ENCODE measurements at places on chromosomes 2 and 18.

DNA sequence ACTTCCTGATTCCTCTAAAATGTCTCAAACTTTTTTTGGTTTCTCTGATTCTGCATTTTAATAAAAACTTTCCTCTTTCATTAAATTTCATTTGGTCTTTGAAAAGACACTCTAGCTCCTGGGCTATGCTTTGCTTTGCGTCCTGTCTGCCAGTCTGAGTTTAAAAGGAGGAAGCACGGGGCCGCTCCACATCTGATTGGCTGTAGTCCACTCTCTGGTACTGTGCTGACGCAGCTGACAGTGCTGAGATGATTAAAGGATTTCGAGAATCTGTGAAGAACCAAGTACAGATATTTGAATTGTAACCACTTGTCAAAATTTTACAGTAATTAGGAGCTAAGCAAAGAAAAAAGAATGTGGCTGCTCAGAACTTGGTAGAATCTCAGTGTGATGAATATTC, 199.6 kb upstream of the HNMT start:
- DNase-seq, result no peak

- DNase-seq, result no peak
These were observed 491.2 kb upstream of the HS6ST1 start for GRCh38 chr2:128809880-128810279.

DNA sequence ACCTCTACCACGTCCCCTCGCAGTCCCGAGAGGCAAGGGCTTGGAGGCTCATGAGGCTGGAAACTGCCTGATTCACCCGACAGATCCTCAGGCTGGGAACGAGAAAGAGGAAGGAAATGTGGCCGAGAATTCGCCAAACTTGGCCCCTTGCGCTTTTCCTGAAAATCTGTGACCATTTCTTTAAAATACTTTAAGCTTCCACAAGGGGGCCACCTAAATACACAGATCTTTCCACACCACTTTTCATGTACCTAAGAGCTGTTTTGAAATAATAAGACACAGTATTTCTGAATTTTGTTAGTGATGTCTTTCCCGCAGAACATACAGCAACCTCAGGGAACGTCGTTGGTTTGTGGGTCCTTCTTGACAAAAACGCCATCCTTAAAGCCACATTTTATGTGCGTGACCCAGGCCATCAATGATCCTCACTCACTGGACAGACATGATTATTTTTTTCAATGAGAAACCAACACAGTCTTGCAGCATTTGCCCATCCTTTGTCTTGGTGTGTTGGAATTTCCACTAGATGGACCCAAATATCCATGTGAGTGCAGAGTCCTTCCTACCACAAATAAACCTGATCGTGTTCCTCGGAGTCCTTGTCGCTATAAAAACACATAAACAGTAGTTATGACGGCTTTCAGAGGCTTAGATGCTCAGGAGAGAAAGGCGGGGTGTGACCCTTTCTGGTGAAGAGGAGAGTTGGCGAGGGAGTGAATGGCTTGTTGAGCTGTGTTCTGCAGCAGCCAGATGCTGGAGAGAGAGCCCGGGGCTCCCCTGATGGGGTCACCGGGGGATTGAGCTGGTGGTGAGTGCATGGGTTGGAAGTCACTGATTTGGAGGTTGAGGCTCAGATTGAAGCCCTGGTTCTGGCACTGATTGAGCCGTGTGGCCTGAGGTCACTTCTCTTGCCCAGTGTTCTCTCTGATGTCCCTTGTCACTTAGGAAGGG, 25.0 kb downstream of the DCDC2C start:
- DNase-seq, result no peak

GRCh38 chr2:159124931-159125467, 156.6 kb downstream of the TANC1 start:
- no peak for DNase-seq

- no peak for DNase-seq
These were observed 51.4 kb downstream of the TRAPPC8 start for GRCh38 chr18:31891566-31891965.

GRCh38 chr2:183283209-183283608, 159.0 kb downstream of the NUP35 start:
- DNase-seq, result no peak

- peak; percentile 74 for DNase-seq
These were observed 96.8 kb downstream of the STPG4 start for GRCh38 chr2:47058003-47058931.

- no peak for DNase-seq
These were observed 4.9 kb downstream of the AAK1 start for GRCh38 chr2:69638630-69639029.

- DNase-seq, result peak; percentile 23
These were observed 48.5 kb upstream of the PROKR1 start for GRCh38 chr2:68594674-68595492.

GRCh38 chr2:17085546-17086202, 420.0 kb upstream of the CYRIA start:
- DNase-seq, result no peak

DNA sequence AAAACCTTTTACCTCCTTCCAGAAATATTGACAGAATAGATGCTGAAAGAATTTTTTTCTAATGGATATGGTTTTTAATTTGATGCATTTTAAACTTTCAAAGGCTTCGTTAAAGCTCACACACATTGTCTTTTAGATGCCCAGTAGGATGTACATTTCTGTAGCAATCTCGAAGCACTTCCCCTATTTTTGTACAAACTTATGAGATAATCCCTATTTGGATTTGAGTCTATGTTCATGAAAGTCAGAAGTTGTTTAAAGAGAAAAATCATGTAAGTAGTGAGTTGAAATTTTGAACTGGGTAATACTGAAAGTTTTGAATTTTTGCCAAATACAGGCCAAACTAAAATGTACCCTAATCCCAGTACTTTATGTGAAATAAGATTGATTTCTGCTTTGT, 38.1 kb upstream of the MMADHC start:
- no peak for DNase-seq

GRCh38 chr2:127082974-127083373, 24.0 kb downstream of the BIN1 start:
- no peak for DNase-seq

DNA sequence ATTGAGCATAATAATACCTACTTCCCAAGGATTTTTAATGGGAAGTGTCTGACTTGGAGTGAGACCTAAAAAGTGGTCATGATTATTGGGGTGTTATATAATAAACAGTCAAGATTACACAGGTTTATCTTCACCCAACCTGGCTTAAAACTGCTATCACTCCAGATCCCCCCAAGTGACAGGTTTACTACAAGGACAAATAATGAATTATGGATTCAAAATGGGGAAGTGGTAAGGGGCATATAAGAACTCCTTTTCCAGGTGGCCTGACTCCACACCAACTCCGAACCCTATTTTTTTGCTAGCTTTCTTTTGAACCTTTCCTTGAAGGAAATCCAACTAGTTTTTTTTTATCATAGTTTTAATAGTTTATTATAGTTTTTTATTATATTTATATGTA, 663.0 kb upstream of the FANCL start:
- DNase-seq, result no peak

DNA sequence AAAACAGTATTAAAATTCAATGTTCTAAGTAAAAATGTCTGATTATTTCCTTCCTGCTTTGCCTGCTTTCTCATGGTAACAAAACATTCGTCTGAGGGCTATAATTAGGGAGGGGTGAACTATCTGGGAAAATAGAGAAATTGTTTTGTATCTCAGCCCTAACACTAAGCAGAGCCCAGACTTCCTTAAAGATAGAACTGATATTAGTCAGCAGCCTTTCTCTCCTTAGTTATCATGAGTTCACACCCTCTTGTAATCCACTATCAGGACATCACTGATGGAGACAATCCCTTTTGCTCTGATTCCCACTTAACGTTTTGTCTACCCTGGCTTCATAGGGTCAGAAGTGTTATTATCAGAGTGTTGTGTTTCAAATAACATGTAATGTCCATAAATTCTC, 701.1 kb upstream of the ZEB2 start:
- DNase-seq, result no peak

DNA sequence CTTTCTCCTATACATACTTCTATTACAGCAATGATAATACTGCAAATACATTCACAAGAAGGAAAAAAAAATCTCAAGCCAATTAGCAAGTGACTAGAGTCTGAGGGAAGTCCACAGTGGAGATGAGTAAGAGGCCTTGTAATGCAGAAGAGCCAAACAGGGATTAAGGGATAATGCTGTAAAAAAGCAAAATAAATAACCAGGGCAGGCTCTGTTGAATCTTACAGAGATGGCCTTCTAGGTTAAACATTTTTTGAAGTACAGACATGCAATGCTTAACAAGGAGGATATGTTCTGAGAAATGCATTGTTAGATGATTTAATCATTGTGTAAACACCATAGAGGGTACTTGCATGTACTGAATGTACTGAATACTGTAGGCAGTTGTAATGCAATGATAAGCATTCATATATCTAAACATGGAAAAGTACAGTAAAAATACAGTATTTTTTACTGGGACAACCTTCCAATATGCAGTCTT, 122.1 kb upstream of the RMDN2 start:
- peak; percentile 76 for DNase-seq

- DNase-seq, result no peak
These were observed 24.4 kb upstream of the CHMP1B start for GRCh38 chr18:11826836-11827235.
